ENCODE measurements at places on chromosomes 16 and 17.

GRCh38 chr16:68642436-68643101 lies 2.5 kb upstream of the CDH3 start:
- H3K4me3 ChIP-seq: peak overlapping the region; percentile 66
- H3K36me3 ChIP-seq: no peaks in the 10 kb centered on the region
- peak; percentile 48 for DNase-seq
- H3K27me3 ChIP-seq: peaks cover 25% of the 10 kb centered on the region

DNA sequence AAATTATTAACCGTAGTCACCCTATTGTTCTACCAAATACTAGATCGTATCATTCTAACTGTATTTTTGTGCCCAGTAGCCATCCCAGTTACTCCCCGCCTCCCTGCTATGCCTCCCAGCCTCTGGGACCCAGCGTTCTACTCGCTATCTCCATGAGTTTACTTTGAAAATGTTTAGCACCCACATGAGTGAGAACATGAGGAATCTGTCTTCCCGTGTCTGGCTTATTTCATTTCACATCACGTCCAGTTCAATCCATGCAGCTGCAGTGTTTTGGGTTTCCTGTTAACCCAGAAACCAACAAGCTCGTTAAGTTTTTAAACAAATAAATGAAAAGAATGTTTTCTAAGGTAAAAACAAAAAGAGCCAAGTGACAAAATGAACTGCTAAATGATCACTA lies 82.1 kb downstream of the VPS53 start:
- no peaks in the 10 kb centered on the region for H3K27me3 ChIP-seq
- no peak overlapping the region for H3K4me3 ChIP-seq
- no peak overlapping the region for H3K27ac ChIP-seq

DNA sequence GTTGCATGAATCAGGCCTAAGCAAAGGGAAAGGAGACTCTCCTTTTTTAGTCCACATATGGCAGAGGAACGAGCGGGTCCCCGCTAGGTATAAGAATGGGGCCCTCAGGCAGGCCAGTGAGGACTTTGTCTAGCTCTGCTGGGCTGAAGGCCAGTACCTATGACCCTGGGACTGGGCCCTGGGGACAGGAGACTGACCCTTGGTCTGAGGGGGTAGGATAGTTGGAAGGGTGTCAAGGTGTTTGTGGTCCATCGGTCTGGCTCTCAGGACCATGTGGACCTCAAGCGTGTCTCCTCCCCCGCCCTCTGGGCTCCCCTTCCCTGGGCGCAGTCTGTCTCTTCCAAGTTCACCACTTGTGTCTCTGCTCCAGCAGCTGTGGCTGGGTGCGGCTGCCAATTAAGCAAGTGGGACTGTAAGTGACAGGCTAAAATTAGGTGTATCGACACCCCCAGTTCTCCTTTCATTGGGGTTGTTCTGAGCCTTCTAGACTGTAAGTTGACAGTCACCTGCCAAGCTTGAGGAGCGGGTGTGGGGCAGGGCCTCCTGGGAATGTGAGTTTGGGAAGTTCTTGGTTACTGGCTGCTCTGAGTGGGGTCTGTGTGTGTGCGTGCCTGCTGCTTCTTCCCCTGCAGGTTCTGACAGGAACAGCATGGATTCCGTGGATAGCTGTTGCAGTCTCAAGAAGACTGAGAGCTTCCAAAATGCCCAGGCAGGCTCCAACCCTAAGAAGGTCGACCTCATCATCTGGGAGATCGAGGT lies 24.5 kb downstream of the AKAP1 start:
- DNase-seq: no peak
- H3K36me3 ChIP-seq: peaks cover 3% of the 10 kb centered on the region
- H3K4me3 ChIP-seq: no peak overlapping the region

GRCh38 chr16:88477631-88478519 lies 24.8 kb downstream of the ZFPM1 start:
- peak overlapping the region; percentile 27 for H3K27ac ChIP-seq
- no peaks in the 10 kb centered on the region for H3K27me3 ChIP-seq
- H3K4me1 ChIP-seq: peaks cover 5% of the 10 kb centered on the region
- H3K4me3 ChIP-seq: no peak overlapping the region
- no peaks in the 10 kb centered on the region for H3K36me3 ChIP-seq

DNA sequence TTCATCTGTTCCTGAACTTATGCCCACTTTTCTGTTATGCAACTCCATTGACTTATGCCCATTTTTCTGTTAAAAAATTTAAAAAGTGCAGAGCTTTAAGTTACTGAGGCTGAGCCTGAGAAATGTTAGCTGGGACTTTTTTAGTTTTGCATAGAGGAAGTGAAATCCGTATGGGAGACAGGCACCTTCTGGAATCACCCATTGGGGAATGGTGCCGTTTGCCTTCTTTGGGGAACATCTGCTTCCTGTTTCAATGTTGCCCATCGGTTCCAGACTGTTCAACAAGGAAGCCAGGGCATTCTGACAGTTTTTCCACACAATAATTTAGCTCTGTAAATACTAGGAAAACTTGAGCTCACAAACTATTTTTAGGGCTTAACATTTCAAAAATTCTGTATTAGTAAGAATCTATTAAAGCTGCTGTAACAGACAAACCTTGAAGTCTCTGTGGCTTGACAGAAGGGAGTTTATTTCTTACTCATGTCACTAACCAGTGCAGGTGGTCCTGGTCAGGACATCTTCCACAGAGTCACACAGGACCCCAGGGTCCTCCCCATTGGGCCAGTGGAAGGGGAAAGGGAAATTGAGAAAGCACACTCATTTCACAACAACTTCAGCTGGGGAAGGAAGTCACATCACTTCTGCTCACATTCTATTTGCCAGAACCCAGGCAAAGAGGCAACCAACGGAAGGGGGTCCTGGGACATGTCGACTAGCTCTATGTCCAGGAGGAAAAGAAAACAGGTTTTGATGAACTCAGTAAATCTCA lies 17.2 kb downstream of the PRKCB start:
- no peak overlapping the region for H3K4me3 ChIP-seq
- no peaks in the 10 kb centered on the region for H3K36me3 ChIP-seq
- H3K27me3 ChIP-seq: peaks cover 47% of the 10 kb centered on the region
- H3K27ac ChIP-seq: no peak overlapping the region
- peaks cover 7% of the 10 kb centered on the region for H3K4me1 ChIP-seq
